HS-5 (cell line): ENCODE measurements at places on chromosomes 16 and 17.

- DNase-seq = peak; percentile 99
Observed at GRCh38 chr16:75244844-75245758, 6.3 kb downstream of the BCAR1 start.

DNA sequence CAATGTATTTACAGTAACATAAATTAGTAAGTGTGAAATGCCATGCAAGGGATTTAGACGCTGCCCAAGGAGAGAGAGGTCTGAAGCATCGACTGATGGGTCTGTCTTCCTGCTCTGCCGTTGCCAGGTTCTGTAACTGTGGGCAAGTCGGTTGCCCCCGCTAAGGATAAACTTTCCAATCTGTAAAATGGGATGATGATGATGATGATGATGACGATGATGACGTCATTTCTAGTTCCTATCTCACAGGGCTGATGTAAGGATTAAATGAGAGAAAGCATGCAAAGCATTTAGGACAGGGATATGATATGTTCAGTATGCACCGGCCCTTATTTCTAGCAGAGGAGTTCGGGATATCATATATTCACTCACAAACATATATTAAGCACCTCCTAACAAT, 54.8 kb downstream of the C17orf67 start:
- no peak for DNase-seq

GRCh38 chr16:28609631-28610594, at the start of gene SULT1A1:
Gene SULT1A1 (minus strand): TSS chr16:28610044. CDS start chr16:28608855, 1,189 bp downstream.
- no peak for DNase-seq

GRCh38 chr17:43356999-43357398, 41.8 kb upstream of the ARL4D start:
- peak; percentile 86 for DNase-seq

GRCh38 chr17:39673335-39674081, 5.3 kb downstream of the PNMT start:
- DNase-seq = no peak

GRCh38 chr16:11350921-11351335, 5.7 kb downstream of the RMI2 start:
- peak; percentile 65 for DNase-seq

DNA sequence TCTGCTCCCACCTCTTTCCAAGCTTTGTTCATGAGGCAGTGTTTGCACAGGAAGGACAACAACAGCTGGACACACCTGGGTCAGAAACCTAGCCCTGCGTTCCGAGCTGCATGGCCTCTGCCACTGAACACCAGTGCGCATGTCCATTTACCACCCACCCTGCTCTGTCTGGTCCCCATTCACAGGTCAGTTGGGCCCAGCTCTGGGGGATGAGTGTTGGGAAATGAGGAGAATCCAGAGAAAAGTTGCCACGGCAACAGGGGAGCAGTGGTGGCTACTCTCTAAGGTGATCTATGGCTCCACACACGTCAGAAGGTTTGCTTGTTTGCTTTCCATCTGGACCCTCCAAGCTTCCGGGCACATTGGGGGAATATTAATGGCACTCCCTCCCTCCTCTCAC, 70.4 kb upstream of the ASIC2 start:
- no peak for DNase-seq

- no peak for DNase-seq
Observed at GRCh38 chr16:2253293-2253692, 1.9 kb upstream of the ECI1 start.

- peak; percentile 78 for DNase-seq
Observed at GRCh38 chr16:3020604-3021448, 658 bp downstream of the TNFRSF12A start.

GRCh38 chr17:60421273-60422161, 772 bp upstream of the CHCT1 start:
- DNase-seq = no peak

- no peak for DNase-seq
Observed at GRCh38 chr17:6940186-6940649, 55.6 kb upstream of the ALOX12 start.

DNA sequence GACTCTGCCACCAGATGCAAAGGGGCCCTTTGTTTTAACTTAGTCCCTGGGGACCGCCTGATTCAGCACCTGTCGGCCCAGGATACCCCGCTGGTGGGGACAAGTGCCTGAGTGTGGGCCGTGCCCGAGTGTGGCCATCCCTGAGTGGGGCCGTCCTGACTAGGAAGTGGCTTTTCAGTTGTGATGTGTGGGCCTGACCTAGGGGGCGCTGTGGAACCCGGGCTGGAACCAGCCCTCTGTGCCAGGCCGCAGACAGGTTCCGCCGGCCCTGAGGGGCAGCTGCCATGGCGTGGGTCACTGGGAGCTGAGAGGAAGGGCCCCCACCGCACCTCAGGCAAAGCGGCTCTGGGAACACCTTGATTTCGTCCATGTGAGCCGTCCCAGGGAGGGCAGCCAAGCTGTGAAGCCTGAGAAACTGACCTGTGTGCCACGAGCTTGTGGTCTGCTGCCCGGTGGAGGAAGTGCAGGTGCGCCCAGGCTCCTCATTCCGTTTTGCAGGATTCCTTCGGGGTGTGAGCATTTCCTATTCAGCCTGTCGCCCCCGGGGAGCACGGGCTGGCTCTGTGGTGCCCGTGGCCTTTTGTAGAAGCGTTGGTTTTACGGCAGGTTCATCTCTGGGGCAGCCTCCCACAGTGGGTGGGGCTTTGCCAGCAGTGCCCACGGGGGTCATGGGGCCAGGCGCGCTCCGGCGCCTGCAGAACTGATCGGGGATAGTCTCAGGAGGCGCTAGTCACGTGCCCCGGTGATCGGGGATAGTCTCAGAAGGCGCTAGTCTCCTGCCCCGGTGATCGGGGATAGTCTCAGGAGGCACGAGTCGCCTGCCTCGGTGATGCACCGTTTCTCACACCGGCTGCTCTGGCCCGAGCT, 5.3 kb downstream of the RPL13 start:
- DNase-seq = no peak

GRCh38 chr16:87053016-87053982, 263.9 kb downstream of the C16orf95 start:
- no peak for DNase-seq

DNA sequence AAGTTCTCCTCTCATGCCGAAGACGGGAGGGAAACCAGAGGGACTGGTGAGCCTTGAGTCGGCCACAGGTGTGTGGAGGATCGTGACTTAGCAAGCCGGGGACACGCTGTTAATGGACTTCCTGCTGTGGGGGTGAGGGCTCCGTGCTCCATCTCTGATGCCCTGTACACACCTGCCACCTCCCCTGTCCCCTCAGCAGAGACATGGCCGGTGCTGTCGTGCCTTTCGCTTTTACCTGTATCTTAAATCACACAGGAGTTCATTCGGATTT, 75.9 kb upstream of the ZNF750 start:
- no peak for DNase-seq

- DNase-seq = no peak
Observed at GRCh38 chr16:73058221-73058615, 10.3 kb upstream of the ZFHX3 start.

- no peak for DNase-seq
Observed at GRCh38 chr17:75646638-75646992, 13.4 kb downstream of the SMIM5 start.

DNA sequence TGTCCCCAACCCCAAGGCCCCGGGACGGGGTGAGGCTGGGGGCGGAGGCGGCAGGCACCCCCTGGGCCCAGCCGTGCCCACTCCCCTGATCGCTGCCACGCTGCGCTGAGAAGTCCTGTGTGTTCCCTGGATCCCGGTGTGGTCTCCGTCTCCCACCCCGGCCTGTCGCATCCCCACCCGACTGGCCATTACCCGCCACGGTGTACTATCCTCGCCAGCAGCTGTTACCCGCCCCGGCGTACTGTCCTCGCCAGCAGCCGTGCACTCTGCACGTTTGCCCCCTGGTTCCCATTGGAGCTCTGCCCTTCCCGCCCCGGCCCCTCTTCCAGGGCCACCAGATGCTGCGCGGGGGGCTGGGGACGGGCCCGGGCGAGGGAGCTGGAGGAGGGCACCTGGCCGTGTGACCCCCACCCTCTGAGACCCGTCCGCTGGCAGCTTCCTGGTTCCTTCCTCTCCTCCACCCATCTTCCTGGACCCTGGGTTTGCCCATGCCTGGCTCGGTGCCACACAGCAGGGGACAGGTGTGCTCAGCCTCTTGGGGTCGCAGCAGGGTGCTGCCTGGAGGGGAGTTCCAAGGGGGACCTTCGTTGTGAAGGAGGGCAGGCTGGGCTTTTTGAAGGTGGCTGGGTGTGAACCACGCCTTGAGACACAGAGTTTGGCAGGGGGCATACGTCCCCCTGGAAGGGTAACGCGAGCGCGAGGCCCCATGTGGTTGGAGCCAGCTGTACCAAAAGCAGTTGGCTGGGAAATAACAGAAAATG, 19.7 kb downstream of the BAHCC1 start:
- DNase-seq = no peak

DNA sequence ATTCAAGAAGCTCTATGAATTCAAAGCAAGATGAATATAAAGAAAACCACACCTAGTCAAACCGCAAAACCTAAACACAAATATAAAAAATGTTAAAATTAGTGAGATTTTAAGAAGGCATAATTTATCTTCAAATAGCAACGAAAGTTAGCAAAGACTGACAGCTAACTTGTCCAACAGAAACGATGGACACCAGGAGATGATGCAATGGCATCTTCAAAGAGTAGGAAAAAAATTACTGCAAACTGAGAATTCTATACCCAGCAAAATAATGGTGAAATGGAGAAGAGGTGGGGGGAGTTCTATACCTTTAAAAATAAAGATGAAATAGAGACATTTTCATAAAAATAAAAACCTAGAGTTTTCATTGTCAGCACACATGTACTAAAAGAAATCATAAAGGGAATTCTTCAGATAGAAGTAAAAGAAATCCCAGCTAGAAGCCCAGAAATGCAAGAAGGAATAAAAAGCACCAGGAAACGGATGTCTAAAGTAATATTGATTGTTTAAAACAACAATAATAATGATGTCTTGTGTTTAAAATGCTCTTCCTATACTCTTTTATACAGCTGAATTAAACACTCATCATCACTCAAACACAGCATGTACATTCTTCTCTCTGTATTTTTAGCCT, 24.6 kb upstream of the TANC2 start:
- no peak for DNase-seq

GRCh38 chr17:74746922-74747321, 1.5 kb upstream of the NHERF1 start:
- no peak for DNase-seq

DNA sequence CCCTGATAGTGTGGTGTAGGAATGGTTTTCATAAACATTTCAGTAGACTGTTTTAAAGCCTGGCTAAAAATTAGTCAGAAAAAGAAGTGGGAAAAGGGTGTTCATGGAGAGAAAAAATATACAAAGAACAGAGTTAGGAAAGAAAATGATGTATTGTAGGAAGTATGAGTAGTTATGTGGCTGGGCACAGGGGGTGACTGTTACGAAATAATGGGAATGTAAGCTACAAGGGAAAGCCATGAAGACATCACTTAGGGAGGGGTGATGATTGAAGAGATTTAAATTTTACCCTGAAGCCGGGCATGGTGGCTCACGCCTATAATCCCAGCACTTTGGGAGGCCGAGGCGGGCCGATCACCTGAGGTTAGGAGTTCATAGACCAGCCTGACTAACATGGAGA, 55.3 kb downstream of the NUP88 start:
- no peak for DNase-seq

DNA sequence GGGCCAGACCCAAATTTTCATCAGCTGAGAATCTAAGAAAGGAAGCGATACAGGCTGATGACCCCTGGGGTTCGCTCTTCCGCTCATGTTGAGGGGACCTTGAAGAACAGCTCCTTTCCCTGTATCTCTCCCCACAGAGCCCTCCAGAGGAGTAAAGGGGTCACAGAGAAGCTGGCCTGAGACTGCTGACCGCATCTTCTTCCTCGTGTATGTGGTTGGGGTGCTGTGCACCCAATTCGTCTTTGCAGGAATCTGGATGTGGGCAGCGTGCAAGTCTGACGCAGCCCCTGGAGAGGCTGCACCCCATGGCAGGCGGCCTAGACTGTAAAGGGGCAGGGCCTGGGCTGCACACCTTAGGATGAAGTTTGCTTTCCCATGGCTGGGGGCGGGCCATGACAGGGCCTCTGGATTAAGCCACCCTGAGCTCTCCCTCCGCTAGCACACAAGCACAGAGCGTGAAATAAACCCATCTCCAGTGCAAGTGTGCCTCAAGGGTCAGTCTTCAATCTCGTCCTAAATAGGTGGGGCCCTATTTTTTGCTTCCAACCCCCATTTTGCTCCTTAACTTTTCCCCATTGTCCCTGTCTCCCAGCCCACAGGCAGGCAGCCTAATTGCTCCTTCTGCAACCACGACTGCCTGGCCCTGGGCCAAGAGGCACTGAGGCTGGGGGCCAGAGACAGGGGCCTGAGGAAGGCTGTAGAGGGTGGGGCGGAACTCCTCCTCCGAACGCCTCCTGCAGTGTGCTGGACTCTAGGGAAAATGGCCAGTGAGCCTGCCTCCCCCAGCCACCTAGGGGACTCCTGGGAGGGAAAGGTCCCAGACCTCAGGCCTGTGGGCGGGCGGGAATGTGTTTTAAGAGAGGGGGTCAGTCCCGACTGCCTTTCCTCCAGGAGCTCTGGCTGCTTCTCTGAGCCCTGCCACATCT, 3.6 kb downstream of the ZACN start:
- DNase-seq = no peak

GRCh38 chr17:63946440-63947363, 14.6 kb upstream of the CD79B start:
- DNase-seq = no peak

DNA sequence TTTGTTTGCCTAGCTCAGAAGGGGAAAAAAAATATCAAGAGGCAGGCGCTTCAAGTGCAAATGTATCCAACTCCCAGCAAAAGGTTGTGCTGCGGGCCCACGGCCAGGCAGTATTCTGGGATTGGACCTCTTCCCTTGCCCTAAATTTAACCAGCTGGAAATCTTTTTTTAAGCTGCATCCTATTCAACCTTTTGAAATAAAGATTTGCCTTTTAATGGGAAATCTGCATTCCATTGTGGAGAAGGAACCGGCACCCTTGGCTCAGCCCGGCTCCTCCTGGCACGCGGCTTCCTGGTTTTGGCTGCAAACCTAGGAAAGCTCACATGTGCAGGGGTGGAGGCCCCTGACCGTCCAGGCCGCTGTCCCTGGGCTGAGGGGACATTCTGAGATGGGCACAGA, 38.8 kb upstream of the ENPP7 start:
- DNase-seq = no peak

- DNase-seq = peak; percentile 64
Observed at GRCh38 chr17:62703261-62703775, 75.8 kb downstream of the MRC2 start.

GRCh38 chr16:57681950-57682728, 12.5 kb upstream of the DRC7 start:
- DNase-seq = no peak

DNA sequence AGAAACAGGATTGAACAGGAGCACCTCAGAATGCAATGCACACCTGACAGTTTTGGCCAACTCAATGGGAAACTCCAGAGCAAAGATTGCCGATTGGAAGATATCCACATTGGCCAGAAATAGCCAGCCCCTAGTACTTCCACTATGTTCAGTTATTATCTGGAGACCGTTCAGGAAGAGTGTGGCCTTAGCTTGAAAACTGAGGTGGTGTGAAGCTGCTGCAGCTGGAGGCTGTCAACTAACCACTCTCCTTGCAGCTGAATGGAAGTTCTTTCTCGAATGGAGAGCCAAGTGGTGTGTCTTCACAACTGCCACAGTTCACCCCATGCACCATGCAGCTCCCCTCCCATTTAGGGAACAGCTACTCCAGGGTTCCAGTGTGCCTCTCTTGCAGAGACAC, 61.9 kb upstream of the DHX40 start:
- no peak for DNase-seq
